ENCODE measurements at places on chromosomes 2 and 18.

DNA sequence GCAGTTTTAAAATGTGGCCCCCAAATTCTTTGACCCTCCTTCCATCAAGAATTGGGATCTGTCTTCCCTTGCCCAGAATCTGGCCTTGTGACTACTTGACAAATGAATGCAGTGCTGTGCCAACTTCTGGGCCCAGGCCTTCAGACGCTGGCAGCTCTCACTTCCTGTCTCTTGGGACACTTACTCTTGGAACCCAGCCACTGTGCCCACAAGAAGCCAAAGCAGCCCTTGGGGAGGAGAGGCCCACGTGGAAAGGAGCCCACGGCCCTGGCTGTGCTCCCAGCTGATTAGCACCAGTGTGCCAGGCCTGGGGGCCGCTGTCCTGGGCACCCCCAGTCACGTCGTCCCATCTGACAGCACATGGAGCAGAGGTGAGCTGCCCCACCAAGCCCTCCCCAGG, 56.6 kb downstream of the RPL37A start:
- no peak for DNase-seq

DNA sequence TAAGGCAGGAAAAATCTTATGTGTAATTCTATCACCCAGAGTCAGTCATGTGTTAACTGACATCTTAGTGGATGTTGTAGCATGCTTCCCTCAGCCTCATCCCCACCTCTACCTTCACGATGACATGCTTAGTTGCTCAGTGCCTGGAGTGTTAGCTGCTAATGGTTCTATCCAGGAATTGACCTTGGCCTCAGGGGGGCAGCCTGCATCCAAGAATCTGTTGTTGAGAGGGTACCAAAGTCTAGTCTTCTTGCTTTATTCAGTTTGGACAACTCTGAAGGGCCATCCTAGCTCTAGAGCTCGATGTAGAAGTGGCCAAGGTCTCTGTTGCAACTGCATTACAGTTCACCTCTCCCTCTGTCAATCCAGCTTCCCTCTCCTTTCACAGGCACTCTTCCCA, 61.2 kb downstream of the ACYP2 start:
- DNase-seq, result peak; percentile 11

DNA sequence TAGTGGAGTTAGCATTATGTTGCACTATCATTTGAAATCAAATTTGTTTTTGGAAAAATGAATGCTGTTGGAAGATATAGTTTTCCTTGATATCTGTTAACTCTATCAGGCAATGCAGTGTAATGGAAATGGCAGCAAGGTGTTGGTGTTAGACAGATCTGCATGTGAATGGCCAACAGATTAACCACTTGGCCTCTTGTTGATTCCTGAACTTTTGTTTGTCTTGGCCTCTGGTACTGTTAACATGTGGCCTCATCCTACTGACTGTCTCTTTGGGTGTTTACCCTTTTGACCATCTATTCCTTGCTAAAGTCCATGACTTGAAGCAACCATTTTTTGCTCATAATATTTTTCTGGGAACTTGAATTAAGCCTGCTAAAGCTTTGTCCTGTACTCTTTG, 110.2 kb upstream of the CDH2 start:
- DNase-seq, result no peak

- DNase-seq, result no peak
These were observed 141.9 kb upstream of the RBMS1 start for GRCh38 chr2:160635488-160635887.

- no peak for DNase-seq
These were observed 118.3 kb downstream of the MAP3K20 start for GRCh38 chr2:173193925-173194324.

- DNase-seq, result no peak
These were observed 80.8 kb downstream of the KCTD18 start for GRCh38 chr2:200428961-200429665.

- DNase-seq, result peak; percentile 27
These were observed 25.4 kb downstream of the KIF5C start for GRCh38 chr2:148900350-148900837.

GRCh38 chr2:189702071-189702470, 27.6 kb downstream of the ANKAR start:
- DNase-seq, result no peak

GRCh38 chr2:10951558-10952414, 40.1 kb downstream of the KCNF1 start:
- DNase-seq, result no peak

DNA sequence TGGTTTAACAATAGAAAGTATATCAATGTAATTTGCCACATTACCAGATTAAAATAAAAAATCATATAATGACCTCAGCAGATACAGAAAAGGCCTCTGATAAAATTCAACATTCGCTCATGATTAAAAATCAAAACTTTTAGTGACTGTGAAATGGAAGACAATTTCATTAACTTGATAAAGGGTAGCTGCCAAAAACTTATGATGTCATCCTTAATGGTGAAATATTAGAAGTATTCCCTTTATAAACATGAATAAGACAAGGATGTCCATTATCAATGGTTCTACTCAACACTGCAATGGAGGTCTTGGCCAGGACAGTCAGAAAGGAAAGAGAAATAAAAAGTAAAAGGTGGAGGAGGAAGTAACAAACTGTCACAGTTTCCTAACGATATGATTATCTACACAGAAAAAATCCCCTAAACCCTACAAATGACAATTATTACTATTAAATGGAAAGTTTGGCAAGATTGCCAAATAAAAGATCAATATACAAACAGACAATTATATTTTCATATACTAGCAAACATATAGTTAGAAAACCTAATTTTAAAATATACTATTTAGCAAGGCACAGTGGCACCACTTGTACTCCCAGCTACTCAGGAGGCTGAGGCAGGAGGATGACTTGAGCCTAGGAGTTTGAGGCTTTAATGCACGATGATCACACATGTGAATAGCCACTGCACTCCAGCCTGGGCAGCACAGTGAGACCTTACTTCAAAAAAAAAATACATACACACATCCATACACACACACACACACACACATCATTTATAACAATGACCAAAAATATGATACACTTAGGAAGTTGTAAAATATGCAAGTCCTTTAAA, 12.8 kb downstream of the METTL8 start:
- no peak for DNase-seq

GRCh38 chr18:67144329-67144728, 372.2 kb downstream of the DSEL start:
- no peak for DNase-seq

DNA sequence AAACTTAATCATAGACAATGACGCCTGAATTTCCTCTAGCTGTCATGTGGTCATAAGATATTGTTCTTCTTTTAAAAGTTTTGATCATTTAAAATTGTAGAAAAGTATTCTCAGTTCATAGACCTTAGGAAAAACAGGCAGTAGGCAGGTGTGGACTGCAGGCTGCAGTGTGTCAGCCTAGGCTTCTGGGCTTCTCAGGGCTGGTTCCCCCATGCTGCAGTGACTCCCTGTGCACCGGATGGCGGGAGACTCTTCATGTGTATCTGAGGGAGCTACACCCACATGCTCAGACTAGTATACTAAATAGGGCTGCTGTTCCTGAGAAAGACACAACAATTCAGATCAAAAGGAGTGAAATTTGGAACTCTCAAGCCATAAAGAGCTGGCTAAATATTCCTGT, 72.4 kb downstream of the PXDN start:
- no peak for DNase-seq

DNA sequence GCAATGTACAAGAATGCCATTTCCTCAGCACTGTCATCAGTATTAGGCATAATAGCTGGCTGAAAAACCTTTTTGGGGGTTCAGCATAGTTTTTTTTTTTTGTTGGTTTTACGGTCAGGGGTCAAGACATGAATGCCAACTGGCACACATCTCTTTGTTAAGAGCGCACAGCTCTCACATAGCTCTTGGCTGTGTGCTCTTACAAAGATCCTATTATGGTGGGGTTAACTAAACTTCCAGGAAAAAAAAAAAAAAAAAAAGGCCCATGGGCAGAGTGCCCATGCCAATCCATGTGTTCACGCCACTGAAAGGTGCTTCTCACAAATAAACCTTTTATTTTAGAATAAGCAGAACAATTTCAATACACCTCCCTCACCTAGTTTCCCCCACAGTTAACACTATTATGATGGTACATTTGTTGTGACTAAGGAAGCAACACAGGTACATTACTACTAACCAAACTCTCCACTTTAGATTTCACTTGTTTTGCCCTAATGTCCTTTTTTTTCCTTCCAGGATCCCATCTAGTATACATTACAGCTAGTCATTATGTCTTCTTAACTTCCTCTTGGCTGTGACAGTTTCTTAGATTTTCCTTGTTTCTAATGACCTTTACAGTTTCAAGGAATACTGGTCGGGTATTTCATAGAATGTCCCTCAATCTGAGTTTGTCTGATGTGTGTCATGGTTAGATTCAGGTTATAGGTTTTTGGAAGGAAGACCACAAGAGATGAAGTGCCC, 56.3 kb downstream of the C2orf74 start:
- DNase-seq, result no peak

GRCh38 chr18:40867459-40867858, 1087.6 kb upstream of the PIK3C3 start:
- no peak for DNase-seq

DNA sequence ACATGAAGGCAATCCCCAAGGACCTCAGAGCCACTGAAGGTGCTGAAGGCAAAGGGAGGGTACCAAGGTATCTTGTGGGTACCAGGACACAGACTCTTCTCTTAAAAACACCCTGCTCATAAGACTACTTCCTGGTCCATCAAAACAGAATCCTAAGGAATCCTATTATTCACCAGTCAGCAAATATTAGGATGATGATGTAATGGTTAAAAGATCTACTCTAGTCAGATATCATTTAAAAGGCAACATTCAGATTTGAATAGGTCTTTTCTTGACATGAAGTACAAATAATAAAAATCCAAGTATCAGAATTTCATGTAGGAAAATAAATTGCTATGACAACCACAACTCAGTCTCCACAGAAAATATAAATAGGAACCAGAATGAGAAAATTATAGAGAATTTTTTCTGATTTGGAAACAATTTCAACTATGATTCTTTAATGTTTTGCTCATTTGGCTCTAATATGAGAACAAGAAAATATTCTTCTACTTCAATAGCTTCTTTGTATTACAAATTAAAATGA, 77.8 kb upstream of the ZNF397 start:
- DNase-seq, result no peak

DNA sequence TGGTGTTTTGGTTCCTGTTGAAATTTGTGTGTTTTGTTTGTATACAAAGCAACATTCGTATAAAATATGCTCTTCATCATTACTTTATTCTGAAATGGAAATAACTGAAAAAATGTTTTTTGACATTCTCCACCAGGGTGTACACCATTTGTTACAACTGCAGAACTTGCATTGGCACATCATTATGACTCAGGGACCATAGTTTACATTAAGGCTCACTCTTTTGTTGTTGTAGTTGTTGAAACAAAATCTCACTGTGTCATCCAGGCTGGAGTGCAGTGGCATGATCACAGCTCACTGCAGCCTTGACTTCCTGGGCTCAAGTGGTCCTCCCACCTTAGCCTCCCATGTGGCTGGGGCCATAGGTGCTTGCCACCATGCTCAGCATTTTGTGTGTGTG, 676.6 kb downstream of the TDRD15 start:
- DNase-seq, result no peak

DNA sequence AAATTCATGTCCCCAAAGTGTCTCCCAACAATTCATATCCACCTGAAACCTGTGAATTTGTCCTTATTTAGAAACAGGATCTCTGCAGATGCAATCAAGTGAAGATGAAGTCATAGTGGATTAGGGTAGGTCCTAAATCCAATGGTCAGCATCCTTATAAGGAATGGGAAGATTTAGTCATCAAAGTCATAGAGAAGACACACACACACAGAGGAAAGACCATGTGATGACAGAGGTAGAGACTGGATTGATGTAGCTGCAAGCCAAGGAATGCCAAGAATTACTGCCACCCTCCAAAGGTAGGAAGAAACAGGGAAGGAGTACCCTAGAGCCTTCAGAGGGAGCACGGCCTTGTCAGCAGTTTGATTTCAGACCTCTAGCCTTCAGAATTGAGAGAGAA, 17.7 kb downstream of the ADD2 start:
- no peak for DNase-seq

DNA sequence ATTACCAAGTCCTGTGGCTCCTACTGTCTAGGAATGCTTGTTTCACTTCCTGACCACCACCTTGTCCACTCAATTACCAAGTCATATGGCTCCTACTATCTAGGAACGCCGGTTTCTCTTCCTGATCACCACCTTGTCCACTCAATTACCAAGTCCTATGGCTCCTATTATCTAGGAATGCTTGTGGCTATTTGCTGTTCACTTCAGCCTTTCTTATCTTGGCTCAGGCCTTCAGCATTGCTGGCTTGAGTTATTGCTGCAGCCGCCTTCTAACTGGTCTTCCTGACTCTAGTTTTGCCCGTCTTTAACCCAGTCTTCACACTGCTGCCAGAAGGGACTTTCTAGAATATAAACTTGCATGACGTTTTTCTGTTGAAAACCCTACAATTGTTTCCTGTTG, 82.5 kb upstream of the GAREM1 start:
- DNase-seq, result no peak

DNA sequence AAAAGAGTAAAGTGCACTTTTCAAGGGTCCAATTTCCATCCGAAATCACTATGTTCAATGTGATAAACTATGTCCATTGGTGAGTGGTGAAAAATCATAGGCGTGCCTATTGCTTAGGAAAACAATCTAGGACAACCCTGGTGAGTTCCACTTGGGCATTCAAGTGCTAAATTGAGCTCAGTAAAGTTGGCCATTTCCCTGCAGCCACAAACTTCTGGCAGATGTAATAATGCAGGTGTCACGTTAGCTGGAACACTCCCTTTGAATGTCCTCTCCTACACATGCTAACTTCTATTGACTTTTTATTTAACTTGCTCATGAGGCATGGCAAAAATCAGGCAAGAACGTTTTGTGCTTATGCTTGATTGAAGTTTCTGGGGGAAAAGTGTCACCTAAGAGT, 67.1 kb downstream of the CPS1 start:
- DNase-seq, result no peak

DNA sequence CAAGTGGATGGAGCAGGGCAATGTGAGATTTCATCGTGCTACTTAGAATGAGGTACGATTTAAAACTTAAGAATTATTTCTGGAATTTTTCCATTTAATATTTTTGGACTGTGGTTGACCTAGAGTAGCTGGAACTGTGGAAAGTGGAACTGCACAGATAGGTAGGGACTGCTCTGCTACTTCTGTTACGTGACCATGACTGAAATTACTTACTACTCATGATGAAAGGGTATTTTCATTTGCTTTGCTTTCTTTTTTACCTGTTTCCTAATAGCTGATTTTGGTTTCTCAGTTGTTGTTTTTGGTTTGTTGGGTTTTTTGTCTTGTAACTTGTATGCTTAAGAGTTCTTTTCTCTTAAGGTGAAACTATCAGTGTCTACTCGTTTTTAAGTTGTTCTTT, 11.4 kb downstream of the UBE2E3 start:
- DNase-seq, result no peak

- DNase-seq, result no peak
These were observed 95.9 kb downstream of the MAP4K4 start for GRCh38 chr2:101793277-101793969.

GRCh38 chr2:204539019-204539385, 6.3 kb upstream of the PARD3B start:
- no peak for DNase-seq

- no peak for DNase-seq
These were observed 61.3 kb downstream of the TSN start for GRCh38 chr2:121816797-121817196.
